ENCODE measurements at places on chromosomes 5 and 9. TPM values are rescaled to one million over a fixed set of nuclear protein-coding genes. Genes with fewer than 3 reads are reported as not detected.

S1PR3 gene
- total RNA-seq: 3.0 TPM

KIAA1191 gene
- total RNA-seq: 63.4 TPM

TOMM5 gene
- total RNA-seq: 174 TPM

FBN2 gene
- total RNA-seq: not detected

NR6A1 gene
- 1.7 TPM for total RNA-seq

PLPP7 gene
- total RNA-seq: 0.10 TPM

SH3GL2 gene
- total RNA-seq: not detected

N4BP3 gene
- total RNA-seq: 1.8 TPM

GFI1B gene
- total RNA-seq: not detected

CTXN3 gene
- total RNA-seq: not detected

MEGF10 gene
- not detected for total RNA-seq

NKD2 gene
- 3.2 TPM for total RNA-seq
